Body of pancreas (tissue), 4 donors: ENCODE measurements at places on chromosomes 12 and 14. TPM values are rescaled to one million over a fixed set of nuclear protein-coding genes. Genes with fewer than 3 reads are reported as not detected.
A peak's percentile ranks its signal among the peaks of the same experiment; 100 is the strongest.

- no peak overlapping the region for H3K4me3 ChIP-seq
- no peak overlapping the region for H3K27ac ChIP-seq
- no peaks in the 10 kb centered on the region for H3K4me1 ChIP-seq
- no peaks in the 10 kb centered on the region for H3K27me3 ChIP-seq
- no peaks in the 10 kb centered on the region for H3K36me3 ChIP-seq
- DNase-seq = no peak
These were observed 146.8 kb upstream of the RASSF8 start for GRCh38 chr12:25811656-25812126.

GRCh38 chr12:49548481-49548821 lies 9.6 kb downstream of the KCNH3 start:
- peaks cover 28% of the 10 kb centered on the region for H3K4me1 ChIP-seq
- DNase-seq = no peak
- no peak overlapping the region for H3K27ac ChIP-seq

- no peak for DNase-seq
- no peaks in the 10 kb centered on the region for H3K36me3 ChIP-seq
- H3K4me1 ChIP-seq = peaks cover 25% of the 10 kb centered on the region
- no peaks in the 10 kb centered on the region for H3K27me3 ChIP-seq
- H3K27ac ChIP-seq = no peak overlapping the region
These were observed 6.2 kb upstream of the WDR89 start for GRCh38 chr14:63647696-63648410.

DNA sequence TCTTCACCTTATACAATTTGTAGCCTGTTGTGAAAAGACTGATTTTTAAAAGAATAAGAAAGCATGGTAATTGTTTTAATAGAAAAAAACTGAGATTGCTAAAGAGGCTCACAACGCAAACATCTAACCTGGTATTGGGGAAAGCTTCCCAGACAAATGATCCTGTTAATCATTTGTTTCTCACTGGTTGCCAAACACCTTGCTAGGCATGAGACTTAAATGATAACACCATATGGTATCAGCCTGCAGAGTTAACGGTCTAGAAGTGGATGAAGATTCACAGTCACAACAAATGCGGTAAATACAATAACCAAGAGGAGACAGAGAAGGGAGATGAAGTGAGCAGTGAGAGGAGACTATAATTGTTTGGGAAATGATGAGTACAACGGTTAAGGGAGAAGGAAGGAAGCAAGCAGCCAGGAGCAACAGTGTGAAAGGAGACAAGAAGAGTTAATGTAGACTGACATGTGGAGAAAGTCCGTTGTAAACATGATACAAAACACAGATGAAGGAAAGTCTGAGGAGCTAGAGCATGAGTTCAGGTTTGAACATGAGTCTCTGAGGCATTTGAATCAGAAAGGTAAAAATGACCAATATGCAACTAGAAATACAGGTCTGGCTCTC lies 19.8 kb downstream of the GXYLT1 start:
- no peaks in the 10 kb centered on the region for H3K36me3 ChIP-seq
- H3K27ac ChIP-seq = no peak overlapping the region

- H3K27me3 ChIP-seq = no peaks in the 10 kb centered on the region
- DNase-seq = no peak
- no peaks in the 10 kb centered on the region for H3K36me3 ChIP-seq
- no peak overlapping the region for H3K4me3 ChIP-seq
These were observed 290.9 kb downstream of the BTG1 start for GRCh38 chr12:91854725-91855124.

- H3K27ac ChIP-seq = no peak overlapping the region
- H3K4me3 ChIP-seq = no peak overlapping the region
- no peaks in the 10 kb centered on the region for H3K4me1 ChIP-seq
- no peaks in the 10 kb centered on the region for H3K36me3 ChIP-seq
These were observed 7.0 kb downstream of the ISCA2 start for GRCh38 chr14:74500417-74501134.

DNA sequence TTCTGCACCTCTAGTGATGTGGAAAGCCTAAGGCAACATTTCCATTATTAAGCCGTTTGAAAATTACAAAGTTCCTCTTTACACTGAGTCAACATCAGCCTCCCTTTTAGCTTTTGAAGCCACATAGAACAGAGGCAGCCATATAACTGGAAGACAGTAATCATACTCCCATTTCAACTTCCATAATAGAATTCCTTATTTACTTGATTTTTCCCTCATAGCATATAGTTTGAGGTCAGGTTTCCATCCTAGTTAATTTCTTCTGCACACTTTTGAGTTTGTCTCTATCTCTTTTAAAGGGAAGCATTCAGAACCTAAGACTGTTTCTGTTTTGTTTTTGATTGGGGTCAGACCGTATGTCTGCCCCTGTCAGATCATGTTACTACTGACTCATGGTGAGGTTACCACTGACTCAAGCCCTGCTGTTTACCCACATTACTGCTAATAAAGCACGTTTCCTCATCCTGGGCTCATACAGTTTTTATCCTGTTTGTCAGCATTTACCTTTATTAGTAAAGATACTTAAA lies 161.0 kb downstream of the SLC38A4 start:
- no peaks in the 10 kb centered on the region for H3K27me3 ChIP-seq
- no peaks in the 10 kb centered on the region for H3K36me3 ChIP-seq
- H3K27ac ChIP-seq = no peak overlapping the region
- DNase-seq = peak; percentile 34
- no peak overlapping the region for H3K4me3 ChIP-seq

- no peaks in the 10 kb centered on the region for H3K27me3 ChIP-seq
- DNase-seq = no peak
- H3K4me1 ChIP-seq = peaks cover 12% of the 10 kb centered on the region
These were observed 49.9 kb upstream of the PTPRO start for GRCh38 chr12:15272376-15272775.

CTDSP2 gene
- 82.1 TPM for total RNA-seq

FOXG1 gene
- total RNA-seq = not detected

TRAF3 gene
- total RNA-seq = 22.7 TPM
